Activated CD4-positive, alpha-beta T cell treated with anti-CD3 and anti-CD28 coated beads, Interleukin-2, amount 50 U/mL, for 48 hours (primary cell): ENCODE measurements at places on chromosomes 12 and 14.

GRCh38 chr14:23047751-23048693 is 6.0 kb downstream of the PSMB11 start:
- DNase-seq: no peak

DNA sequence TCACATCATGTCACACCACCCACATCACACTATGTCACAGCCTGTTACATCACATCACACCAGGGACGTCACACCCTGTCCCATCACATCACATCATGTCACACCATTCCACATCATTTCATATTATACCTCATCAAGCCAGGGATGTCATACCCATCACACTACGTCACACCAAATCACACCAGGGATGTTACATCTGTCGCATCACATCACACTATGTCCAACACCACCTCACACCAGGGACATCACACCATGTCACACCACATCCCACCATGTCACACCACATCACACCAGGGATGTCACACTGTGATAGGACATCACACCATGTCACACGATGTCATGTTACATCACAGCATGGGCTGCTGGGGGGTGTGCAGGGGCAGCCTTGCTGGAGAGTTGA is 110.6 kb downstream of the TMEM121 start:
- DNase-seq: no peak

- DNase-seq: no peak
Measured at GRCh38 chr14:65453807-65454480, 41.4 kb downstream of the FUT8 start.

DNA sequence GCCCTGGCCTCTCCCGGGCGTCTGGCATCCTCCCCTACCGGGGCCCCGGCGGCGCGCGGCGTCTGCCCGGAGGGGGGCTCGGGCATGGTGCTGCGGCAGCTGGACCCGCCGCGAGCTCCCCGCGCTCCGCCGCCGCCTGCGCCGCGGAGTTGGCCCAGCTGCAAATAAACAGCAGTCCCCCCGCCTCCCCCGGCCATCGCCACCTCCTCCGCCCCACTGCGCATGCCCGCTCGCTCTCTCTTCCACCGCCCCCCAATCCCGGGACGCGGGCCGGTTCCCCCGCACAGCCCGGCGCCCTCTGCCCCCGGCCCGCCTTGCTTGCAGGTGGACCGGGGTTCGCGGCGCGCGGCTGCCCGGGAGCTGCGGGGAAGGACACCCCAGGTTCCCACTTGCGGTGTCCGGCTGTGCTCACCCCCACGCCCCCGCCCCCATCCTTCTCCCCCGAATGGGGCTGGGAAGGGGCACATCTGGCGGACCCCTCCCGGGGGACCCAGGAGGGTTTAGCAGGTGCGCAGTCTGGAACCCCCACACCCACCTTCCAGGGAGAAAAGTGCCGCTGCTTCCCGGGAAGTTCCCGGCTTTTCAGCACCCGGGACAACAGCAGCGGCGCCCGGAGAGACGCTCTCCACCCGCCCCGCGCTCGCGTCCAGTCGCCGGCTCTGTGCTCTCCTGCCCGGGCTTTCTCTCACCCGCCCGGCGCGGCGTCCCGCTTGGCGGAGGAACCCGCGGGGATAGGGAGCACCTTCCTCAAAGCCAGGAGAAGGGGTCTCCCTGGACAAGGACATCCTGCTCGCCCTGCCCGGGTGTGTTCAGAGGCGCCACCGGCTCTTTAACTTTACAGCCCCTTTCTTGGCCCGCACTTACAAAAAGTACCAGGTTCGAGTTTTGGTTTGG is at the start of gene TMTC1:
TSS of gene TMTC1 (minus strand) at position 170 of the 894 bp plus-strand sequence. CDS start 191 bp downstream, outside the sequence.
- no peak for DNase-seq

GRCh38 chr12:124753228-124753591 is 110.5 kb downstream of the SCARB1 start:
- no peak for DNase-seq
